Activated T-cell treated with anti-CD3 and anti-CD28 coated beads, Interleukin-2, amount 50 U/mL, for 1 hour (primary cell): ENCODE measurements at places on chromosomes 12 and 14.

- no peak for DNase-seq
Observed at GRCh38 chr14:51180577-51180976, 59.5 kb upstream of the TMX1 start.

DNA sequence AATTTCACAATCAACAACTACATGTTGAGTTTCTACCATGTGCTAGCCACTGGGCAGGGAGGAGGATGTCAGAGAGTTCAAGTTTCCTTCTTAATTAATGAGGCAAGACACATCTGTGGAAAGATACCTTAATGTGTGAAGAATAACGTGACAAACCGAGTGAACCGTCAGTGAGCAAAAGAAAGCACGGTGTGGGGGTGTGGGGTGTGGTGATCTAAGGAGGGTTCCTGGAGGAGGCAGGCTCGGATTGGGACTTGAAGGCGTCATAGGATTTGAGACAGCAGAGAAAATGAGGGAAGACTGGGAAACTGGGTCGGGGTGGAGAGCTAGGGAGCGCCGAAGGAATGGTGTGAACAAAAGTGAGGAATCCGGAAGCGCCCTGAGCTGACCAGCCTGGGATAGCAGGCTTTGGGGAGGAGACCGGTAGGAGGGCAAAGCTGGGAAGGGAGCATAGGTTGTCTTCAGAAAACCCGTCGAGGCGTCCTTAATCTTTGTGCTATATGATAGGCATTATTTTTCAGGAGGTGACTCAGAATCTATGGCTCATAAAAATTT is 22.3 kb downstream of the GALNT8 start:
- no peak for DNase-seq

DNA sequence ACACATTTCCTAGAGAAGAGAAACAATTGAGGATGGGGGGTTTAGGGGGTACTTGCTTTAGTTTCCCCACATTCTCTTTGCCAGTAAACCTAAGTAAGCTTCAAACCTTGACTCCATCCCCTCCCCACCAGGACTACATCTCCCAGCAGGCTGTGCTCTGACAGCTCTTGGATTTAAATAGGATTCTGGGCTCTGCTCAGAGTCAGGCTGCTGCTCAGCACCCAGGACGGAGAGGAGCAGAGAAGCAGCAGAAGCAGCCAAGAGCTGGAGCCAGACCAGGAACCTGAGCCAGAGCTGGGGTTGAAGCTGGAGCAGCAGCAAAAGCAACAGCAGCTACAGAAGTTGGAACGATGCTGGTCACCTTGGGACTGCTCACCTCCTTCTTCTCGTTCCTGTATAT is 20.6 kb downstream of the RDH12 start:
- DNase-seq: no peak

GRCh38 chr14:38727731-38728130 is 375.3 kb downstream of the SEC23A start:
- no peak for DNase-seq

DNA sequence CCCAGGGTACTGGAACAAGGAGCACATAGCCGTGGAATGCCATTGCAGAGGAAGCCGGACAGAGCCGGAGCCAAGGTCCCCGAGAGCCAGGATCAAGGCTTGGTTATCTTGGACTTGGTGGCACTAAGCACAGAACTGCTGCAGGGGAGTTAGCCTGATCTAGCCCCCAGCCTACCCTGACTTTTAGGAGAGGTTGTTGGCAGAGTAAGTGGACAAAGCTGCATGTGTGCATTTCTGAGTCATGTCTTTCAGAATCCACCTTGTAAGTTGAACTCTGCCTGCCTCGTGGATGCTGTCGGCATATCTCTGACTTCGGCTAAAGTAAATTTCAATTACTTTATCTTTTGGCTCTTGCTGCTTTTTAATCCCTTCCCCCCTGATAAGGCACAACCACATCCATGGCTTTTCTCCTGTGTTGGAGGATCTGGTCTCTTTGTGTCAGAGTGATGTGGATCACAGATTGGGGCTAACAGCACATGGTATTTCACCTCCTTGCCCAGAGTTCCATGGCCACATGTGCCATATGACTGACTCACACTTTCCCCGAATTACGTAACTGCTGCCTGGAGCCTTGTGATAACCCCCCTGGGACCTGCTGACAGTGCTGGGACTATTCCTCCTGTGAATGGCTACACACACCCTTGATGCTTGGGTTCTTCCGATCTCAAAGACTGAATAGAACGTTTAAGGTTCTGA is 240.3 kb downstream of the EMP1 start:
- no peak for DNase-seq

GRCh38 chr12:78115889-78116288 is 285.2 kb downstream of the NAV3 start:
- DNase-seq: no peak

- no peak for DNase-seq
Observed at GRCh38 chr12:68587448-68587873, 23.2 kb upstream of the RAP1B start.

DNA sequence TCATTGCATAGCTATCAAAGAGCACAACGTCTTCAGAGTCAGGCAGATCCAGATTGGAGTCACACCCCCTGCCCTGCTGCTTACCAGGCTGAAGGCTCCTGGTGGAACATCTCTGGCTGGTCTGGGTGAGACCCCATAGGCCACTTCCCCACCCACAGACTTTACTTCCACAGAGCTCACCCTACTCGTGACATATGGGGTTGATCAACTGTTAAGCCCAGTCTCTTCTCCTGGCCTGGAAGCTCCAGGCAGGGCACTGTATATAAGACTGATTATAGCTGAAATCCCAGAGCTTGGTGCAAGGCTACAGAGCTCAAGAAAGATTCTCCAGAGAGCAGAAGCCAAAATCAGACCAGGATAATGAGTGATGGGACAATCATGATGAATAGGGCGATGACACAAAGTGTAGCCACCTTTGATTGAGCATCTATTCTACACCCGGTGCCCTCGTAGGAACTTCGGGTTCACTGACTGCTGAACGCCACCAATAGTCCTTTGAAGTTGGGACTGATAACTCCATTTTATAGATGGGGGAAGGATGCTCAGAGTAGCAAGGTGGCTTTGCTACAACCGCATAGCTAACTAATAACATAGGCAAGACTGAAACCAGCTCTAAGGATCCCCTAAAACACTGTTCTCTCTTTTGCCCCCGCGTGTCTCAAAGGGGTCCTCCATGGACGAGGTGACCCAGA is 287.8 kb downstream of the BCL11B start:
- DNase-seq: no peak

DNA sequence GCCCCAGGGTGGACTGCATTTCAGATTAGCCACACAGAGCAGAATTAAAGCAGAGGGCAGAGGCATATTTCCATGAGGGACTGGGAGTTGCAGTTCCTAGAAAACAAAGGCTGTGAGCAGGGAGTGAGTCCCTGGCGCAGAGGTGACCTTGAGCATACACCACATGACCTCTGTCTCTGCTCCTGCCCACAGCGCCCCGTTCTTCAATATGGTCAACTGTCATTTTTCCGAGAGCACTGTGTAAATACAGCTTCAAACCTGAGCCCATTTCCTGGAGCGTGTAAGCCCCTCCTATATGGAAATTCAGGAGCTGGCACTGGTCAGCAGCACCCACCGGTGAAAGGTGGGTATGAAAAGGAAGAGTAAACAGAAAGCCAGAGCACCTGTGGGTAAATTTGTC is 192.2 kb upstream of the PELI2 start:
- no peak for DNase-seq

DNA sequence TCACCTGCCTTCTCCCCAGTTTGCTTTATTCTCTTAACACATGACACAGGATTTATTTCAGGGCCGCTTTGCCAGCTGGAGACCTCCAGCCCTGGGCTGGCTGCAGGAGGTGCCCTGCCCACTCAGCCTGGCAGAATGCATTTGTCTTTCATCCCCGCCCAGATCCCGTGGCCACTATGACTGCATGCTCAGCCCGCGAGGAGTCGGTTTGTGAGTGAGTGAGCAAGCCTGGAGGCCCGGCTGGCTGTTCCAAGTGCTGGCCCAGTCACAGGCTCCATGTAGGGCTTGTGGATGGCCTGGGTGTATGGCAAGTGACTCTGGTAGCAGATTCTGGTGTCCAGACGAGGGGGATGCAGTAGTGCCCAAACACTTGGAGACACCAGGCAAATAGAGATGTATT is 2.1 kb downstream of the TDP1 start:
- DNase-seq: no peak

- no peak for DNase-seq
Observed at GRCh38 chr14:21997300-21997699, 323.7 kb upstream of the OR4E1 start.

GRCh38 chr12:7161811-7162210 is 27.7 kb upstream of the PEX5 start:
- DNase-seq: no peak

DNA sequence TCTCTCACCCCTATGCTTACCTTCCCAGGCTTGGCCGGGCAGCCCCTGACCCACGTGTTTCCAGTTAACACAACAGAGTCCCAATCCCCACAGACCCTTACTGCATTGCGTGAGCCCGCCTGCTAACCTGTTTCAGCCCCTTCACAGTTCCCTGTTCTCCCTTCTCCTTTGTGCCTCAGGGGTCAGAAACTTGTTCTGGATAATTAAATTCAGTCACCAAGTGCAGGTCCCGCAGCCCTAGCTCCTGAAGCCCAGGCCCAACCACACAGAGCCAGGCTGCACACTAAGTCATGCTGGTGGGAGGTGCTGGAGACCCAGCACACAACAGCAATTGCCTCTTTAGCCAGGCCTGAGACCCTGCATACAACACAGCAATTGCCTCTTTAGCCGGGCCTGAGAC is 9.6 kb downstream of the ISM2 start:
- DNase-seq: no peak

DNA sequence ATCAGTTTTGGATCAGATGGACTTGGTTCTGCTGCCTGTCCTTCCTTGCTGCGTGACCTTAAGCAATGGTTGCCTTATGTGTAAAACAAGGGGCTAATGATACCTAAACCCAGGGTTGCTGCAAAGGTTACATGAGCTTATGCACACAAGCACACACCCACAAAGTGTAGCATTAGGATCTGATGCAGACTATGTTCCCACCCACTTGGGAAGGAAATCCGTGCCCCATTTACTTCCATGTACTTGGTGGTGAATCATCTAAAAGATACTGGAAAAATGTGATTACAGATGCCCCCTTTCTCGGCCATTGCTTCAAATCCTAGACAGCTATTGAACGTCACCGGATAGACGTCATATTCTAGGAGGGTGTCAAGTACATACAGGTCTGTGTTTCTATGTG is 87.1 kb downstream of the PRKCH start:
- DNase-seq: no peak

- DNase-seq: no peak
Observed at GRCh38 chr12:117356048-117356447, 5.4 kb downstream of the NOS1 start.

GRCh38 chr14:72828604-72829003 is 65.3 kb downstream of the DPF3 start:
- no peak for DNase-seq

- DNase-seq: no peak
Observed at GRCh38 chr14:101875727-101876554, 88.4 kb upstream of the DYNC1H1 start.

- no peak for DNase-seq
Observed at GRCh38 chr12:25971654-25972041, 13.2 kb downstream of the RASSF8 start.

DNA sequence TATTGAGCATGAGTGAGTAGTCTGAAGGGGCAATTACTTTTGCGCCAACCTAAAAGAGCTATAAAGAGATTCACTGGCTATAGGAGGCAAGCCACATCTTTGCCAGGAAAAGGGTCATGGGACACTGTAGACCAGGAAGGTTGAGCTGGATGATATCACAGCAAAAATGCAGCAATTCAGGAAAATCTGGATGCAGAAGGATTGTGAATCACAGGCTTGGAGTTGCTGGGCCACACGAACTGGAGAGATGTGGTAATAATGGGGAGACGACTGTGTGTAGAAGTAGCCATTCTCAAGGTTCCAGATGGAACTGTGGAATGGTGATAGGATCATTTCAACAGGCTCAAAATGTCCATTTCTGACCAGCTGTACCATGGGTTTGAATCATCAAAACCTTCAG is 151.4 kb upstream of the DAAM1 start:
- no peak for DNase-seq

DNA sequence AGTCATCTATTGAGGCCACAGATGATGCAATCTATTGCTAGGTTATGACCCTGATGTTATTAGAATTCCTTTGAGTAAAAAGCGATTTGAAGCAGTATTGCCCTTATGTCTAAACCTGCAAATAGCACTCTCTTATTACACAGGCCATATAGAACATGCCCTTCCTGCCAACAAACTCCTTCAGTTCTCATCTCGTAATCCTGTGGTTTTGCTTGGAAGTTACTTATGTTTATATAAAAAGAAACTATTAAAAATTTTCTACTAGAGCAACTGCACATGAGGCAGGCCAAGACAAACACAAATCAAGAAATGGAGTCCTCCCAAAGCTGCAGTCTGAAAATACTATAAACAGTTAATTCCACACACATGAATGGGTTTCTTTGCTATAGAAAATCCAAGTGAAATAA is 1200.2 kb downstream of the LRFN5 start:
- DNase-seq: no peak

- no peak for DNase-seq
Observed at GRCh38 chr12:56805355-56805754, 42.2 kb downstream of the HSD17B6 start.

DNA sequence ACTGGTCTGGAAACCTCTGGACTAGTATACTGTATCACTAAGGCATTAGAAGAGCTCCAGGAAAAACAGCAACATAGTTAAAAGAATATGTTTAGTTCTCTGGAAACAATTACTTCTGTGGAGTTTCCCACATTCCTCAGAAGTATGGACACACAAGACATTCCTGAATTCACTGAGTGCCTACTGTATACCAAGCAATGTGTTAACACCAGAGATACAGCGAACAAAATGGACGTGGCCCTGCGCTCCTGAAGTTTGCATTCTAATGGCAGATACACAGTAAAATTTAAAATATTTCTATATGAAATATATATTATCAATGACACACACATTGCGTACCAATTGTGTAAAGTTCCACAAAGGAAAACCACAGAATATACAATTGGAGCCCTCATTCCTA is 1.1 kb downstream of the ANGEL1 start:
- no peak for DNase-seq

DNA sequence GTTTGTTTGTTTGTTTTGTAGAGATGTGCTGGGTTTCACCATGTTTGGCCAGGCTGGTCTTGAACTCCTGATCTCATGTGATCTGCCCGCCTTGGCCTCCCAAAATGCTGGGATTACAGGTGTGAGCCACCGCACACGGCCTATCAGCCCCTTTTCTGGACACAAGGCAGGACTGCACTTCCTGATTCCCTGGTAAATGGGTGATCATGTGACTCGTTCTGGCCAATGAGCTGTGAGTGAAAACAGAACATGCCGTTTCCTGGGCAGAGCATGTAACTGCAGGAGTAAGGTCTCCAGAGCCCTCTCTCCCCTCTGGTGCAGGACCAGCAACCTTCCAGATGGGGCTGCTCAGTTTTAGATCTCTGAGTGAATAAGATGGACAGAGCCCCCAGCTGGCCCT is 92.7 kb downstream of the ITPK1 start:
- DNase-seq: no peak

- DNase-seq: no peak
Observed at GRCh38 chr12:27975222-27976136, 2.9 kb upstream of the PTHLH start.

- no peak for DNase-seq
Observed at GRCh38 chr14:20386276-20386855, 26.9 kb downstream of the TEP1 start.

- DNase-seq: no peak
Observed at GRCh38 chr12:12333407-12334366, 16.4 kb downstream of the MANSC1 start.
